SW 1271 (cell line): ENCODE measurements at places on chromosomes 3 and 15.

GRCh38 chr3:188239577-188239976 lies 85.6 kb downstream of the LPP start:
- no peak for DNase-seq

GRCh38 chr3:45080824-45081223 lies 54.7 kb downstream of the CLEC3B start:
- no peak for DNase-seq

GRCh38 chr3:28240441-28240840 lies 978 bp upstream of the CMC1 start:
- no peak for DNase-seq

- no peak for DNase-seq
Measured at GRCh38 chr3:135897715-135898114, 67.8 kb upstream of the PPP2R3A start.

GRCh38 chr15:50123861-50124557 lies 5.0 kb upstream of the ATP8B4 start:
- no peak for DNase-seq

DNA sequence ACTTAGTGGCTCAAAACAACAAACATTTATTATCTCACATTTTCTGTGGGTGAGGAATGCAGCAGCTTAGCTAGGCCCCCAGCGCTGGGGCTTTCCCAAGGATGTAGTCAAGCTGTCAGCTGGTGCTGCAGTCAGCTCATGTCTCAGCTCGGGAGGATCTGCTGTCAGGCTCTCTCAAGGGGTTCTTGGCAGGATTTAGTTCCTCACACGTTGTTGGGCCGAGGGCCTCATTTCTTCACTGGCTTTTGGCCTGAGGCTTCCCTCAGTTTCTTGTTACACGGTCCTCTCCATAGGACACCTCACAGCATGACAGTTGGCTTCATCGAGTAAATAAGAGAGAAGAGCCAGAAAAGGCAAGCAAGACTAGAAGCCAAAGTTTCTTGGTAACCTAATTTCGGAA lies 13.7 kb upstream of the U2SURP start:
- no peak for DNase-seq

DNA sequence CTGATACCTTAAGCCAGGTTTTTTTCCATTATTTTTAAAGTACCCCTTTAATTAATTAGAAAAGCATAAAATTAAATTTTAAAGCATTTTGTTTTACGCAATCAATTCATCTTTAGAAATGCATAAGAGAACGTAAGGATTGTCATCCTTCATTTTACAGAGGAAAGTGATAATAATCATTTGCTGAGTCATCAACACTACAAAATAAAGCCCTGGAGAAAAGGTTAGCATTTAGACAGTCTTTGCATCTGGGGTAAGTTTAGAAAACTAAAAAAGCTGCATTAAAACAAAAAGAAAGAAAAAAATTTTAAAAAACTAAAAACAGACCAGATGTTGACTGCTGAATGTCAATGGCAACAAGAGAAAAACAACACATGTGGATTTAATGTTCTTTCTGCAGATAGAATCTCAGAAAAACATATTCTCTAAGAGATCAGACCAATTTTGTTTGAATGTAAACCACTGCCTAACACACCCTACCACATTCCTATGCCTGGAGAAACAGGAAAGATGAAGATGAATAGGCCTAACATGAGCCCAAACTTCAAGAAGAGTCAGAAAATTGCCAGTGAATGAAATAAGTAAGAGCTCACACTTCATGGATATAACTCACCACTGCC lies 59.9 kb downstream of the SUCNR1 start:
- DNase-seq: no peak

GRCh38 chr3:55570271-55570711 lies 83.2 kb upstream of the WNT5A start:
- no peak for DNase-seq
